ENCODE measurements at places on chromosomes 7 and 10. TPM values are rescaled to one million over a fixed set of nuclear protein-coding genes. Genes with fewer than 3 reads are reported as not detected.

EMX2 gene
- total RNA-seq, result 22.7 TPM

PLXNA4 gene
- total RNA-seq, result 0.49 TPM

MSMB gene
- not detected for total RNA-seq

FAM237B gene
- not detected for total RNA-seq

ADARB2 gene
- total RNA-seq, result 0.99 TPM

PRPF18 gene
- total RNA-seq, result 30.8 TPM

RELN gene
- 0.02 TPM for total RNA-seq

PSTK gene
- 18.1 TPM for total RNA-seq

DNA sequence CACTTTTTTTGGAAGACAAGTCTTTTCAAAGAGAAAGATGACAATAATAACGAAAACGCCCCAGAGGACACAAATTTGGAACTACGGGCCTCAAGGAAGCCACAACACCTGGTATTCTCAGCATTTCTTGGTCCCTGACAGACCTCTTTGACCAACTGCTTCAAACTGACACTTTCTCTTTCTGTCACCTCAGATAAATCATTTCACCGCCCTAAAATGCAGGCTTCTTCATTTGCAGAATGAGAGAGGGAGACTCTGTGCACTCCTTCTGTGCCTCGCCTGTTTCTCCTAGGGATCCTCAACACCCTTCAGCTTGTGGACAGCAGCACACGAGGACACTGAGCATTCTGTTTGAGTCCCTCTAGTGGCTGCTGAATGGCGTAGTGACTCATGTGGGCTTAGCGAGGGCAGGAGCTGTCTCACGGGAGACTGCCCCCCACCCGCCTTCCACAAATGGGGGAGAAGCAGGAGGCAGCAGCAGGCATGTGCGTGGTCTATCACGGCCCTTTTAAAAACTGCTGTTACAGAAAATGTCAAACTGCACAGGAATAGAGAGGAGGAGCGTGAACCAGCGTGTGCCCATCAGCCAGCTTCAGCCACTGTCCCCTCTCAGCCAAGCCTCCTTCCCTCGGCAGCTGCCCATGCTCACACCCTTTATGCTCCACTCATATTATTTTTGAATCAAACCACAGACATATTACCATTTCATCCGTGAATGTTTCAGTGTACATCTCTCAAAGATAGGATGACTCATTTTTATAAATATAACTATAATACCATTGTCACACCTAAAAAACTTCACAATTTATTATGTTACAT is 41.4 kb downstream of the GSDME start:
- peak; percentile 63 for DNase-seq
- no peaks in the 10 kb centered on the region for H3K27me3 ChIP-seq
- H3K36me3 ChIP-seq, result no peaks in the 10 kb centered on the region

- no peaks in the 10 kb centered on the region for H3K36me3 ChIP-seq
- H3K4me3 ChIP-seq, result no peak overlapping the region
- H3K4me1 ChIP-seq, result no peaks in the 10 kb centered on the region
- no peak overlapping the region for H3K27ac ChIP-seq
Measured at GRCh38 chr10:76868098-76868977, 769.3 kb downstream of the KCNMA1 start.

DNA sequence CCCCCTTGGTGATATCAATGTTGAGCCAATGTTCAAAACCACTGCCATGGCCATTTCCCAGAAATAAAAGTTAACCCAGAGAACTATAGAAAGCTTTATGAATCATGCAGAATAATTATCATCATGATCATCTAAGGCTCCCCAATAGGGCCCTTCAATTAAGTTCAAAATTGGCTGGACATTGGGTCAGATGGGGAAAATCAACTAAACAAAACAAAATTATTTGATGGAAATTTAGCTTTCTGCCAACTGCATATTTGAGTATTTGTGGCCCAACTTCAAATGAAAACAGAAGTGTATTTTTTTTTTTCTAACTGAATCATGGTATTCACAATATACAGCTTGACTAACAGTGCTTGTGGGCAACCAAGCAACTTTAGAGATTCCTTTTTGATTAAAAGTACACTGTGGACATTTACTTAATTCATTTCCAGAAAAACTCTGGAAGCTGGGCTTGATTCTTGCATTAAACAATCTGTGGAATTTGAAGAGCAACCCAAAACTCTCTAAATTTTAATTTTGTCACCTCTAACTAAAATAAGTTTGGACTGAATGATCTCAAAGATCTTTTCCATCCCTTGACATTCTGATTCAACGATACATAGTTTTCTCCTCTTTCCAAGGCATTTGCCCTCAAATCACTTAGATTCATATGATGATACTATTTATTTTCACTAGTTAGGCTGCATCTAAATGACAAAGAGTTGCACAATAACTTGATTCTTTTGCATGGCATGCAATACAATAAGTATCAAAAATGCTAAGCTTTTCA is 203.2 kb downstream of the AHR start:
- no peak for DNase-seq
- no peaks in the 10 kb centered on the region for H3K27me3 ChIP-seq
- no peaks in the 10 kb centered on the region for H3K36me3 ChIP-seq
- no peak overlapping the region for H3K4me3 ChIP-seq
- H3K4me1 ChIP-seq, result no peaks in the 10 kb centered on the region

- no peak overlapping the region for H3K4me3 ChIP-seq
- H3K27me3 ChIP-seq, result no peaks in the 10 kb centered on the region
- no peak for DNase-seq
- no peaks in the 10 kb centered on the region for H3K36me3 ChIP-seq
Measured at GRCh38 chr7:74617180-74617744, 40.3 kb upstream of the GTF2I start.

DNA sequence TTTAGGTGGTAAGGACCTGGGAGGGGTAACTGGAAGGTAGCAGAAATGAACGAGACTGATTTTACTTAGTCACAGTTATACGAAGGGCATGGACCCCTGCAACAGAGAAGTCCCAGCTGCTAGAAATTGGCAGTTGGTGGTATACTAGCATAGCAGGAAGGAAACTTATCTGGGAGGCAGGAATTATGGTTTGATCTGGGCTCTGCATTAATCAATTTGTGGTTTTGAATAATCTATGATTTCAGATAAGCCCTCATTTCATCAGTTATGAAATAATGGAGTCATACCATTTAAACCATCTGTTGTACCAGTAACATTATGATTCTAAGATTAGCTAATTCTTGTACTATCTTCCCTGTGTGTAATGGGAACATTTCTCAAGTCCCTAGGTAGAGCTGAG is 54.0 kb upstream of the TMEM229A start:
- H3K4me1 ChIP-seq, result no peaks in the 10 kb centered on the region
- no peaks in the 10 kb centered on the region for H3K27me3 ChIP-seq
- DNase-seq, result no peak
- H3K27ac ChIP-seq, result no peak overlapping the region
- H3K4me3 ChIP-seq, result no peak overlapping the region

GRCh38 chr10:126223512-126224067 is 164.7 kb downstream of the ADAM12 start:
- H3K4me1 ChIP-seq, result peaks cover 20% of the 10 kb centered on the region
- H3K27ac ChIP-seq, result no peak overlapping the region
- no peak for DNase-seq
- no peaks in the 10 kb centered on the region for H3K36me3 ChIP-seq

DNA sequence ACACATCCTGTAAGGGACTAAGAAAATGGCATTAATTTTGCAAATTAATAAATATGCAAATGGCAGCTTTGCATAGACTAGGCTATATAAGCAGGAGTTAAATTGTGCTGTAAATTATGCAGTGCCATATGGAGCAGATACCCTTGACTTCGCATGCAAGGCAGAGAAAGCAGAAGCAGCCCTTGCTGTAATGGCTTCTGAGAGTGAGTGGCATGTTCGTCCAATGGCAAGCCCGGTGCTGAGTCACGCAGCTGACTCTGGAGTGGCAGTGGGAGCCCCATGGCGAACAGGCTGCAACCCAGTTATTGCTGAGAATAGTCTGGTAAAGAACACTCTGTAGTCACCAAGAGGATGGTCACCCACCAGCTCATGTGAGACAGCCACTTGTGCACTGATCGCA is 1186.5 kb downstream of the TYW1 start:
- no peak for DNase-seq
- no peaks in the 10 kb centered on the region for H3K4me1 ChIP-seq
- H3K27me3 ChIP-seq, result no peaks in the 10 kb centered on the region

- H3K4me3 ChIP-seq, result no peak overlapping the region
- H3K27me3 ChIP-seq, result peaks cover 19% of the 10 kb centered on the region
- DNase-seq, result no peak
- no peaks in the 10 kb centered on the region for H3K36me3 ChIP-seq
- H3K4me1 ChIP-seq, result no peaks in the 10 kb centered on the region
Measured at GRCh38 chr7:157479326-157479725, 142.5 kb downstream of the DNAJB6 start.

DNA sequence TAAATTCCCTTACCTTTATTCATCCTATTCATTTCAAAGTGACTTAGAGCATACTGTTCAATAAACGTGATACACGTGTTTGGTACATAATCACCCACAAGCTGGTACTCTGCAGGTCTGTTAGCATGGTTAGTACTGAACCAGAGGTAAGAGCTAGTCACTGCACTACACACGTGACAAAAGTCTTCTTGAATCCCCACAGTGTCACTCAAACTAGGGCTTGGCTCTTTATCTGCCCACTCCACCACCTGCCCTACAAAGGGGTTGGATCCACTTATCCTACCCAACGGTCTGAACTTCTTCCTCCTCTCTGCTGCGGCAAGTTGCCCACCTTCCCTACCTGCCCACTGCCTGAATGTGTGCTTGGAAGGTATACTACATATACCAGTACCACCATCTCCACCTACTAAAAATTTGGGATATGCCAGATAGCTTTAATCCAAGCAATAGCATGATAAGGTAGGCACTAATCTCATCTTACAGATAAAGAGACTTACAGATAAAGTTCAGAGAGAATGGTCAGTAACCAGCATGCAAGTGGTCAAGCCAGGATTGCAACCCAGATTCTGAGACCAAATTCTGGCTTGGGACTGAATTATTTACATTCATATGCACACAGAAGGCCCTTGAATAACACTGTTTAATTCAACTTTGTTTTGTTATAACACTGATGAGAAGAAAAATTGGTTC is 92.2 kb downstream of the SGMS1 start:
- H3K36me3 ChIP-seq, result no peaks in the 10 kb centered on the region
- DNase-seq, result no peak
- H3K27ac ChIP-seq, result no peak overlapping the region
- no peaks in the 10 kb centered on the region for H3K27me3 ChIP-seq
- no peak overlapping the region for H3K4me3 ChIP-seq

DNA sequence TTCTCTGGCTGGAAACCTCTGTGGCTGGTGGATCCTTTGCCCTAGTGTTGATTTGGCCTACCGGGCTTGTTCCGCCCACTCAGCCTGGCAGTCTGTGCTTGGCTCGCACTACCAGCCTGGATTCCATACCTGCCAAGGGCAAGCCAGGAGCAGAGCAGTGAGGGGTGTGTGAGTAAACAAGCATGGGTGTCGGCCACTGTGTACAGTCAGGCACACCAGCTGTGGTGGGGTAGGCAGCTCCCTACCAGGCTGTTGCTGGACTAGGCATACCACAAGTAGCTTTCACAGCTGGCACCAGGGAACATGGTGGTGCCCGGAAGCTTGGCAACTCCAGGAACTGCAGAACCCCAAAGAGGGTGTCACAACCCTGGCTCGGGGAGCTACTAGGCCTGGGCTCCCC is 942.9 kb upstream of the LRRN3 start:
- no peaks in the 10 kb centered on the region for H3K36me3 ChIP-seq
- H3K4me1 ChIP-seq, result no peaks in the 10 kb centered on the region
- no peak overlapping the region for H3K27ac ChIP-seq
- DNase-seq, result no peak
- no peak overlapping the region for H3K4me3 ChIP-seq

DNA sequence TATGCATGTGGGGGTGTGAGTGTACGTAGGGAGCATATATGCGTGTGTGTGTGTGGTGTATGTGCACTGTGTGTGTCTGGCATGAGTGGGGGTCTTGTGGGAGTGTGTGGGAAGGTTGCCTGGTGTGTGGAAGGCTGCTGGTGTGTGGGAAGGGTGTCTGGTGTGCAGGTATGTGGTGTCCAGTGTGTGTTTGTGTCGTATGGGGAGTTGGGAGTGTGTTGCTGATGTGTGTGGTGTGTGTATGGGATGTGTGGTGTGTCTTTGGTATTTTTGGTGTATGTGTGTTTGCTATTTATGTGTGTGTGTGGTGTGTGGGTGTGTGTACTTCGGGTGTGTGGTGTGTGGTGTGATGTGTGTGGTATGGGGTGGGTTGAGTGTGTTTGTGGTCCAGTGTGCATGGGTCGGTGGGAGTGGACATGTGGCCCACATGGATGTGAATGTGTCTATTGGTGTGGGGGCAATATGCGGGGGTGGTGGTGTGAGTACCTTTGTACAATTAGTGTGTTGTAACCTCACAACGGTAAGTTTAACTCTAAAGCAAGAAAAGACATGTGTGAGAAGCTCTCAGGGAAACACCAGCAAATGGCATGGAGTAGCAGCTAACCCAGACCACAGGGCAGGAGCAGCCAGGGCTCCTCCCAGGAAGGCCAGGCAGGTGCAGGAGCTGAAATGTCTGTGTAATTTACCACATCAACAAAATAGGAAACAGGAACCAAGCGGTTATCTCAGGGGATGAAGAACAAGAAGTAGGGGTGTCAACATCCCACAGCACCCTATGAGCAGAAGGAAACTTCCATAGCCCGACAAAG is 11.9 kb downstream of the ANTXRL start:
- no peaks in the 10 kb centered on the region for H3K36me3 ChIP-seq
- no peaks in the 10 kb centered on the region for H3K27me3 ChIP-seq
- H3K27ac ChIP-seq, result no peak overlapping the region
- no peak for DNase-seq
- H3K4me1 ChIP-seq, result peaks cover 11% of the 10 kb centered on the region
- no peak overlapping the region for H3K4me3 ChIP-seq

GRCh38 chr7:151592868-151593486 is 73.3 kb upstream of the RHEB start:
- no peaks in the 10 kb centered on the region for H3K36me3 ChIP-seq
- no peaks in the 10 kb centered on the region for H3K27me3 ChIP-seq
- no peak for DNase-seq
- H3K27ac ChIP-seq, result no peak overlapping the region
- H3K4me1 ChIP-seq, result no peaks in the 10 kb centered on the region

GRCh38 chr7:113141803-113142202 is 23.4 kb upstream of the SMIM30 start:
- peaks cover 9% of the 10 kb centered on the region for H3K4me1 ChIP-seq
- DNase-seq, result no peak
- H3K4me3 ChIP-seq, result no peak overlapping the region
- H3K36me3 ChIP-seq, result no peaks in the 10 kb centered on the region
- no peak overlapping the region for H3K27ac ChIP-seq
- H3K27me3 ChIP-seq, result no peaks in the 10 kb centered on the region

DNA sequence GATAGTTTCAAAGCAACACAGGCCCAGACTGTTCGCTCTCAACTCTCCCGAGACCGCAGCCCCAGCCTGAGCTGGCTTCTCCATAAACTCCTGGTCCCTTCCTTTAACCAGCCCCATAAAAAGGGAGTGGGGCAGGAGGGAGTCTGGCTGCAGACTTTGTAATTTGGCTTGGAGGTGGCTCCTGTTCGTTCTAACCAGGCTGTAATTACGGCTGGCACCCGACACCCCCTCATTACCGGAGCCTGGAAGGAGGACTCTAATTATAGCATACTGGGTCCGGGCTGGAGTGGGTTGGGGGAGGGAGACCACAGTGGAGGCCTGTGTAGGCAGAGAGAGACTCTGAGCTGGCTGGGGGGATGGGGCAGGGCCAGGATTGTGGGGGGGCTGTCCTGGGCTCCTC is 49.7 kb downstream of the UNC5B start:
- no peak overlapping the region for H3K27ac ChIP-seq
- peaks cover 42% of the 10 kb centered on the region for H3K4me1 ChIP-seq
- H3K36me3 ChIP-seq, result no peaks in the 10 kb centered on the region
- no peak overlapping the region for H3K4me3 ChIP-seq
- no peak for DNase-seq

GRCh38 chr10:90642136-90642535 is 215.7 kb downstream of the HTR7 start:
- H3K4me3 ChIP-seq, result no peak overlapping the region
- no peaks in the 10 kb centered on the region for H3K27me3 ChIP-seq
- no peak overlapping the region for H3K27ac ChIP-seq
- no peaks in the 10 kb centered on the region for H3K36me3 ChIP-seq
- no peak for DNase-seq
- H3K4me1 ChIP-seq, result no peaks in the 10 kb centered on the region
